ENCODE measurements at places on chromosomes 2 and 18.
A peak's percentile ranks its signal among the peaks of the same experiment; 100 is the strongest.

DNA sequence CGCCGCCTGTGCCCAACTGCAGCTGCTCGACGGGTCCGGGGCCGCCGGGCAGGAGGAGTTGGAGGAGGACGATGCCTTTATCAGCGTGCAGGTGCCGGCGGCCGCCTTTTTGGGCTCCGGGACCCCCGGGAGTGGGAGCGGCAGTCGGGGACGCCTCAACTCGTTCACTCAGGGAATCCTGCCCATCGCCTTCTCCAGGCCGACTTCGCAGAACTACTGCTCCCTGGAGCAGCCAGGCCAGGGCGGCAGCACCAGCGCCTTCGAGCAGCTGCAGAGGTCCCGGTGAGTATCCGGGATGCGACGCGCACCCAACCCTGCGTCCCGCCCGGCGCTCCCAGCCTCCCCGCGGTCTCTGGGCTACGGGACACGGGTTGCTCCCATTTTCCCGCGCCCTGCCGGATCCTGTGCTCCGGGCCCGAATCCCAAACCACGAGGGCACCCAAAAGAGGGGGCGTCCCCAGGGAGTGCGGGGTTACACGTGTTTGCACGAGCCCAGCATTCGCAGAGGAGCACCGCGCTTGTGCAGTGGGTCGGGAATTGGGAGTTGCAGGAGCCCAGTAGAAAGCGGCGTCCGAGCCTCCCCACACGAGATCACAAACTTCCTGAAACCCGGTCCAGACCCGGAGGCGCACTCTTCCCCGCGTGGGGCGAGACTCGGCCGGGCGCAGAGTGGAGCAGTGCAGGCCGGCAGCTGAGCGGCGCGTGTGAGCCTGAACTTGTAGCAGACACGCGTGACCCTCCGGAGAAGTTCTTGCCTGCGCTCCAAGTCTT, 1.2 kb downstream of the CABLES1 start:
- no peaks in the 10 kb centered on the region for H3K27me3 ChIP-seq
- H3K4me1 ChIP-seq = peaks cover 39% of the 10 kb centered on the region
- peak overlapping the region; percentile 83 for H3K4me3 ChIP-seq
- peak overlapping the region; percentile 59 for H3K27ac ChIP-seq
- no peaks in the 10 kb centered on the region for H3K36me3 ChIP-seq

DNA sequence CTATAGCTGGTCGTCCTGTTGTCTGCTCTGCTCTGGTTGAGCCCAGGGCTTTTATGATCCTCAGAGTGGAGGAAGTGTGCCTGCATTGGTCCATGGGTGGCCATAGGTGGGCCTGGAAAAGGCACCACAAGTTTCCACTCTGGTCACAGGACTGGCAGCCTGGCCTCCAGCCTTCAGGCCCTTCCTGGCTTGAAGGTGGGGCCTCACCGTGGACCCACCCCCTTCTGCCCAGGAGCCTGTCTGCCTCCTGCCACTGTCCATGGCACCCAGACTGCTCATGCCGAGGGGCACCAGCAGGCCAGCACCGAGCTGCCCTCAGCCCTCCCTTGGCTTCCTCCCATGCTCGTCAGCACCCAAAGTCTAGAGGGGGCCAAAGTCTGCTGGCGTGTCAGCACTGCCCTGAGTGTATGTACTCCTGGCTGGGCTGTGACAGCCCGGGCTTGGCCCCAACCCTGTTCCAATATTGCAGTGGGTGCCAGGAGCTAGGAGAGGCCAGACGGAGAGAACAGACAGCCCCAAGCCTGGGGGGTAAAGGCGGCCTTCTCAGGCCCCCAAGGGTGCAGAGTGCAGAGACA, 529.4 kb downstream of the DCC start:
- DNase-seq = no peak
- H3K4me3 ChIP-seq = no peak overlapping the region
- H3K27me3 ChIP-seq = no peaks in the 10 kb centered on the region
- H3K36me3 ChIP-seq = no peaks in the 10 kb centered on the region
- no peak overlapping the region for H3K27ac ChIP-seq
- no peaks in the 10 kb centered on the region for H3K4me1 ChIP-seq

DNA sequence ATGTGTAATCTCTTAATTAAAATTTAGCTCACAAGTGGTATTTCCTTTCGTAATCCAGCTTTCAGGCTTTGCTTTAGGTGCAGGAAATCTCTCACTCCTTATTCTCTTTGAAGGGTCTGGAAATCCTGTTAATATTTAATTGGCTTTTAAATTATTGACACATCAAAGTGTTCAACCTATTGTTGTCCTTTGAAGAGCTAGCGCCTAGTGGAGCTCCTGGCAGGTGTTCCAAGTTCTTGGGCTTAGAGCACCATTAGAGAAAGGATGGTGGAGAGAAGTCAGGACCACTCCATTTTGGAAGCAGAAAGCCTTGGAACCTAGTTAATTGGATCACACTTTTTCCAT, 92.4 kb downstream of the CABLES1 start:
- peaks cover 3% of the 10 kb centered on the region for H3K36me3 ChIP-seq
- DNase-seq = no peak
- peaks cover 28% of the 10 kb centered on the region for H3K4me1 ChIP-seq
- H3K27me3 ChIP-seq = no peaks in the 10 kb centered on the region
- H3K4me3 ChIP-seq = no peak overlapping the region

DNA sequence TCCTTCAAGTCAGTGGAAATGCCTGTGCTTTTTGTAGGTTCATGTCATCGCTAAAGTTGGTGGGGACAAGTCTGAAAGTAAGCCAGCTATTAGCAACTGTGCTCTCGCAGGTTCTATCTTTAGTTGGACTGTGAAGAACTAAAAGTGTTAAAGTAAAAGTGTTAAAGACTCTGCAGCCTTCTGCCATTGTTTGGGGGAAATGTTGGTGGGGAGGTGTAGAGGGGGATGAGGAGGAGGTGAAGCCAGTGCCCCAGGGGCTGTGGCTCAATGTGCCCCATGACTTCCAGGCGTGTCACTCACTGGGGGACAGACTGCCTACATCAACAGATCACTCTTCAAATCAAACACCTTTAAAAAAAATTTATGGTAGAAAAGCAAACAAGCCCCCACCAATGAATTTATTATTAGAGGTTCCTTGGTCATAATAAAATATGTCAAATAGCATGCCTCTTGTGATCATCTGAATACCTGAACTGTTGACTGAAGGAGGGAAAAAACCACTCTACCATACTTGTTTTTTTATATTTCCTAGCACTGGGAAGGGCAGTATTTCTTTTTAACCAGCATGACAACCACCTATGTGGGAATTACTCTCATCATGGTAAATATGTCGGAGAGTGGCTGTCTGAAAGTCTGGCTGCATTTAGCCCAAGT, 19.3 kb downstream of the TGFA start:
- no peak for DNase-seq
- no peak overlapping the region for H3K27ac ChIP-seq
- H3K27me3 ChIP-seq = no peaks in the 10 kb centered on the region
- no peak overlapping the region for H3K4me3 ChIP-seq
- no peaks in the 10 kb centered on the region for H3K4me1 ChIP-seq

GRCh38 chr18:14914121-14914520, 166.1 kb downstream of the ANKRD30B start:
- DNase-seq = no peak
- H3K27me3 ChIP-seq = no peaks in the 10 kb centered on the region
- no peak overlapping the region for H3K27ac ChIP-seq
- no peaks in the 10 kb centered on the region for H3K36me3 ChIP-seq

GRCh38 chr18:41370740-41371139, 584.3 kb upstream of the PIK3C3 start:
- no peaks in the 10 kb centered on the region for H3K27me3 ChIP-seq
- H3K27ac ChIP-seq = no peak overlapping the region
- H3K4me1 ChIP-seq = no peaks in the 10 kb centered on the region
- no peaks in the 10 kb centered on the region for H3K36me3 ChIP-seq

- H3K36me3 ChIP-seq = no peaks in the 10 kb centered on the region
- no peak overlapping the region for H3K4me3 ChIP-seq
- no peaks in the 10 kb centered on the region for H3K27me3 ChIP-seq
- no peaks in the 10 kb centered on the region for H3K4me1 ChIP-seq
- H3K27ac ChIP-seq = no peak overlapping the region
- no peak for DNase-seq
Observed at GRCh38 chr2:86704459-86704971, 15.6 kb upstream of the RMND5A start.

DNA sequence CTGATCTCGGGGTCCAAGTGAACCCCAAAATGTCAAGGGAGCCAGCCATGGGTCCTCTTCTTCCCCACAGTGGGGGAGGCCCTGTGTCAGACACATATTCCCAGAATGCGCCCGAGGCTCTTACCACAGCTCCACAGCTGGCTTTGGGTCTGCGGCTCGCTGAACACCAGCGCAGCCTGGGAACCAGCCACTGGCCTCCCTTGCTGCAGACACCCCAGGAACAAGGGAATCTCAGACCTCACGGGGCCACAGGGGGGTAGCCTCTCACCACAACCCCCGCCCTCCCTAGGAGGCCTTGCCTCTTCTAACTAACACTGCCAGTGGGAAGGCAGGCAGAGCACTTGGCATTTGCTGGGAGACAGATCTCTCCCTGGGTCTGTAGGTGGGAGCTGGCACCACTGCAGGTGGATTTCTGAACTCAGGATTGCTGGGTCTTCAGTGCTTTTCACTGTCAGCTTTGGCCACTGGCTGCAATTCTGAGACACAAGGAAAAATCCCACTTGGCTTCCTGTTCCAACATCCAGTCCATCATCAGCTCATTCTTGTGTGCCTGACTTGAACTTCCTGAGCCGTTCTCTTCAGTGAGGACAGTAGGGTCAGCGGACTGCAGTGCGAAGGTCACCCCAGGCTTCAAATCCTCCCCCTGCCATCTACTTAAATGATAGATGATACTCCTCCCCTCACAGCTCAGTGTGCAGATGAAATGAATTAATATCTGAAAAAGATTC, 128.7 kb downstream of the CAPN13 start:
- no peak for DNase-seq
- no peak overlapping the region for H3K4me3 ChIP-seq
- H3K27ac ChIP-seq = no peak overlapping the region

DNA sequence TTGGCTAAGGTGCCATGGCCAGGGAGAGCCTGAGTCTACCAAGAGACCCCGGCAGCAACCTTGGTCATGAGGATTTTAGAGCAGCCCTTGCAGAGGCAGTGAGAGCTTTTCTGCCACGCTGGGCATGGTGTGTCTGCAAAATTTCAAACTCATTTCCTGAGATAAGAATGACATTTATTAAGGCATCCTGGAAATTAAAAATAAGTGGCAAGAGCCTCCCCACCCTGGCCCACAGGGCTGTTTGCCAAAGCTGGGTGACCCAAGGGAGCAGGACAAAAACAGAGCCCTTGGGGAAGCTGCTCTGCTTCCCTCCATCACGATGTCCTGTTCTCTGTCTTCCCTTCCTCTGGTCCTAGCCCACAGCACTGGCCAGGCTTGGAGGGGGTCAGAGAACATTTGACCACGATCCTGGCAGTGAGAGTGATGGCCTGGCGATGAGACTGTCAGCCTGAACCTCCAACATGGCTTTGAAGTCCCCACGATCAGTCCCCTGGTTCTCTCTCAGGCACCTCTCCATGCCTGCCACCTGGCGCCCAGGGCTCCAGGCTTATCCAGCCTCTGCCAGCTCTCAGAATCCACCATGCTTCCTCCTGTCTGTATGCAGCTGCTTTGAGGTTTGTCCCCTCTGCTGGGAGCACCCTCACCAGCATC, 68.9 kb upstream of the RMDN2 start:
- DNase-seq = peak; percentile 22
- H3K4me1 ChIP-seq = peaks cover 49% of the 10 kb centered on the region
- H3K36me3 ChIP-seq = no peaks in the 10 kb centered on the region
- no peaks in the 10 kb centered on the region for H3K27me3 ChIP-seq

GRCh38 chr2:4258563-4258962, 555.2 kb downstream of the DCDC2C start:
- H3K4me1 ChIP-seq = no peaks in the 10 kb centered on the region
- H3K27me3 ChIP-seq = no peaks in the 10 kb centered on the region
- DNase-seq = no peak
- no peak overlapping the region for H3K27ac ChIP-seq

- H3K4me3 ChIP-seq = no peak overlapping the region
- no peaks in the 10 kb centered on the region for H3K4me1 ChIP-seq
- no peaks in the 10 kb centered on the region for H3K36me3 ChIP-seq
- no peak overlapping the region for H3K27ac ChIP-seq
Observed at GRCh38 chr2:225865468-225865867, 466.0 kb downstream of the NYAP2 start.

- peaks cover 5% of the 10 kb centered on the region for H3K36me3 ChIP-seq
- peaks cover 3% of the 10 kb centered on the region for H3K27me3 ChIP-seq
- H3K4me3 ChIP-seq = no peak overlapping the region
- no peak overlapping the region for H3K27ac ChIP-seq
- H3K4me1 ChIP-seq = peaks cover 11% of the 10 kb centered on the region
- DNase-seq = no peak
Observed at GRCh38 chr2:19988600-19988999, 1.3 kb downstream of the WDR35 start.

- H3K4me1 ChIP-seq = no peaks in the 10 kb centered on the region
- peaks cover 2% of the 10 kb centered on the region for H3K27me3 ChIP-seq
- no peak overlapping the region for H3K27ac ChIP-seq
- no peak for DNase-seq
Observed at GRCh38 chr18:58447402-58448095, 181.3 kb downstream of the ALPK2 start.

- DNase-seq = no peak
- H3K36me3 ChIP-seq = no peaks in the 10 kb centered on the region
- no peak overlapping the region for H3K27ac ChIP-seq
- no peaks in the 10 kb centered on the region for H3K4me1 ChIP-seq
Observed at GRCh38 chr18:56891870-56892269, 240.7 kb downstream of the WDR7 start.

DNA sequence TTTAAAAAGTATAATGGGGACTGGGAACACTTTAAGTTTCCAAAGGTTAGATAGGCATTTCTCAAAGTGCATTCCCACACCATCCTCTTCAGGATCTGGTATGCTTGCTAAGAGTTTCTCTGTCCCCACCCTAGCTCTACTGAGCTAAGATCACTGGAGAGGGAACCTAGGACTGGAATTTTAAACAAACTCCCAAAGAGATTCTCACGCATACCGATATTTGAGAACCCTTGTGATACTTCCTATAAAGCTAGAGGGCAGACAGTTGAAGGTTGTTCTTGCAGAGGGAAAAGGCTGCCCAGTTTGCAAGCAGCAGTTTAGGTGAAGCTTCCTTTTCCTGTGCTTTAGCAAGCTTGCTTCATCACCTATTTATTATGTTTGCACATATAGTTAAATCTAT, 3.6 kb downstream of the CNRIP1 start:
- H3K4me1 ChIP-seq = peaks cover 21% of the 10 kb centered on the region
- H3K27me3 ChIP-seq = peaks cover 2% of the 10 kb centered on the region
- no peak for DNase-seq
- H3K4me3 ChIP-seq = no peak overlapping the region

GRCh38 chr2:114046866-114047435, 157.1 kb downstream of the ACTR3 start:
- no peak for DNase-seq
- no peak overlapping the region for H3K4me3 ChIP-seq
- no peaks in the 10 kb centered on the region for H3K4me1 ChIP-seq
- no peaks in the 10 kb centered on the region for H3K36me3 ChIP-seq

DNA sequence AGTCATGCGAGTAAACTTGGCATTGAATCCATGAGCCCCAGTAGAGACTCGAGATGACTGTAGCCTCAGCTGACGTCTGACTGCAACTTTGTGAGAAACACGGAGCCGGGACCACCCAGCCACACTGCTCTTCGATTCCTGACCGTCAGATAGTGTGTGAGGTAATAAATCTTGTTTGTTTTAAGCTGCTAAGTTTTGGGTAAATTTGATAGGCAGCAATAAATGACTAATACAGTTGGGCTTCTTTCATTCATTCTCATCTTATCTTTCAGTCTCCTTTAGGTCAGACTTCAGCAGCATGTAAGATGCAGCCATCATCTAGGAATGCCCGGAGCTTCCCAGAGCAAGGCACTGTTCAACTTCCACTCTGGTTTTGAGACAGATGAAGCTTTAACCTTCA, 8.0 kb upstream of the KLHL29 start:
- H3K27me3 ChIP-seq = peaks cover 46% of the 10 kb centered on the region
- H3K4me3 ChIP-seq = no peak overlapping the region
- H3K36me3 ChIP-seq = no peaks in the 10 kb centered on the region
- peaks cover 15% of the 10 kb centered on the region for H3K4me1 ChIP-seq
- H3K27ac ChIP-seq = no peak overlapping the region

All from common myeloid progenitor, CD34-positive (primary cell).